ENCODE measurements at places on chromosomes 1 and 21.

- no peak for DNase-seq
These were observed 24.8 kb downstream of the ADGRB2 start for GRCh38 chr1:31739346-31739745.

GRCh38 chr1:230400007-230400344 lies 26.2 kb downstream of the PGBD5 start:
- DNase-seq: no peak

- no peak for DNase-seq
These were observed 3.5 kb upstream of the MAN1C1 start for GRCh38 chr1:25613091-25613490.

GRCh38 chr1:202791077-202791747 lies 17.0 kb downstream of the KDM5B start:
- DNase-seq: no peak

DNA sequence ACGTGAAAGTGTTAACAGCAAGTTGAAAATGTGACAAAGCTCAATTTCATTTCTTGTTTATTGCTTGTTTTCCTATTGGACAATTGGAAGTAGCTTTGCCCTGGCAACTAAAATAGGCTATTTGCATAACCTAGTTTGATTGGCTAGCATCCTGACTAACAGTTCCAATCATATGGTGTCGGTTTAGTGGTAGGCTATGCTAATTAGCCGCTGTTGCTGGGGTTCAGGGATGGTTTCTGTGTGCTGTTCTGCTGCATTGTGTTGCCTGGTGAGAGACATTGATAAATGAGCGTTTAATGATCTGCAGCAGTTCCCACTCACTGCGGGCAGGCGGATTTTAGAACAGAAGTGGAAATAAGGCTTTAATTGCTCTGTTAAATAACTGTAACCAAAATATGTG lies 68.5 kb downstream of the DYRK1A start:
- no peak for DNase-seq

DNA sequence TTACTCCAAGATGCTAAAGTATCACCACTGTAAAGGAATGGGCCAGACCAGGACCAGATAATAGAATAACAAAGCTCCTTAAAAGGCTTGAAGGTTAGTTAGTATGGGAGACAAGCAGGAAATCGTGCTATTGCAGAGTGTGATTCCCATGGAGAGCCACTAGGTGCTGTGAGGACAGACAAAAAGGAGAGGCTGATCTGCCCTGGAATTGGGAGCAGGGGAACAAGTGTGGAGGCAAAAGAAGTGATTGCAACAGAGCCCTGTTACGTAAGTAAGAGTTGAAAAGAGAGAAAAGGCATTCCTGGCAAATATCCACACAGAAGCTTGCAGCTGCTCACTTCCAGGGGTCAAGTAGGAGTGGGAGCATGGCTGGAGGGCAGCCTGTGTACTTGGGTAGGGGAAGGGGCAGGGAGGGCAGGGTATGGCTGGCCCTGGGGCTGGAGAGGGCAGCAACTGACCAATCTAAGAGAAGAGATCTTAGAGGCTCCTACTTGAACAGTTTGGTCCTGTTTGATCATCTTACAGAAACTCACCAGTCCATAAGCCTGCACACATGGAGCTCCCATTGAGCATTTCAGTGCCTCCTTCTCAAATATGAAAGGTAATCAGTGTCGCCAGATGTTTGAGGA lies 207.7 kb upstream of the GJB5 start:
- DNase-seq: no peak

DNA sequence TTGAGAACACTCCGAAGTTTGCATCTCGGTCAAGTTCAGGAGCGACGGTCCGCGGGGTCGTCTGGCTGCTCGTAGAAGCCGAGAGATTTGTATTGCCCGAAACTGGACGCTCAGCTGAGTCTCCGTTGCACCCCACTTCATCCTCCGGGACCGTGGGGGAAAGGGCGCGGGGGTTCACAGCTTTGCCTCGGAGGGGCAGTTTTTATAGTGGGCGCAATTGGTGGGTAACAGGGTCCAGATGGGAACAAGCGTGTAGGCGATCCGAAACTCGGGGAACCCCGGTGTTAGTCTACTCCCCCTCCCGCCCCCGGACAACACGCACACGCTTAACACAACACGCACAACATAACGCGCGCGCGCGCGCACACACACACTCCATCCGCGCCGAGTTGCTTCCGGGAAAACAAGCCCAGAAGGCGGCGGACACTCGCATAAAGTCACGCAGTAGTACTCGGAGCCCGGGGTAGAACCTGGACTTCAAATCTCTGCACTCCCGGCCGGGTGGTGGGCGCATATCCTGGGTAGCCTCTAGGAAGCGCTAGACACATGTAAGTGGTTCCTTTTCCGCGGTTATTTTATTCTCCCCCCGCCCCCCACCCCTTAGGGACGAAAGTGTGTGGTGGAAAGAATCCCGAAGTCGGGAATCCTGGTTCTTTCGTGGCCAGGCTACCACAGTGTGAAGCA lies 1.1 kb upstream of the JUN start:
- peak; percentile 72 for DNase-seq

DNA sequence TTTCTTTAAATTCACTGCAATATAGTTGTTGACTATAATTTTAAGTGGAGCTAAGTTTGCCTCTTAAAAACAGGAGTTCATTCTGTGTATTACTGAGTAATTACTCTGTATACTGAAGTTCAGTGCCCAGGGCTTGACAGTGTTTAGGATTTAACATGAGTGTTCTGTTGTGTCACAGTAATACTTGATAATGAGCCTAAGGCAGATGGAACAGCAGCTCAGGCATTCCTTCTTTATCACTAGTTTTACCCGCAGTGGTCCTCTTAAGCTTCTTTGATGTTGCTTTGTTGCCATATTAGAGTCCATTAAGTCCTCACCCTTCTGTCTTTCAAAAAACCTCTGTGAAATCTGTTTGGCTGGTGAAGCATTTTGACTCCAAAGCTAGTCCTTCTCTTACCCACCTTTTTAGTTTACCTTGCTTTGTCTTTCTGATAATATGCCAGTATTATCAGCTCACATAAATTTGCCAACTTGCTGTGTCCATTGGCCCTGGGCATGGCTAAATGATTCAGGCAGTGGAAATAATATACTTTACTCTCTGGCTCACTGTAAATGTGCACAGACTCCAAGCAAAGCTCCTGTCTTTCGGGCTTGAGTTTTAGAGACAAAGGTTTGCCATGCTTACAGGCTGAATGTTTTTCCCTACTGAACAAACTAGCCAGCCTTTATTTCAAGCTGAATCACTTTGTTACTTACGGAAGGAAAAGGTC lies 17.7 kb downstream of the HIPK1 start:
- DNase-seq: no peak

- no peak for DNase-seq
These were observed 368.2 kb downstream of the CAMTA1 start for GRCh38 chr1:7153464-7153863.

- no peak for DNase-seq
These were observed 41.0 kb upstream of the SLC45A1 start for GRCh38 chr1:8276932-8277331.

DNA sequence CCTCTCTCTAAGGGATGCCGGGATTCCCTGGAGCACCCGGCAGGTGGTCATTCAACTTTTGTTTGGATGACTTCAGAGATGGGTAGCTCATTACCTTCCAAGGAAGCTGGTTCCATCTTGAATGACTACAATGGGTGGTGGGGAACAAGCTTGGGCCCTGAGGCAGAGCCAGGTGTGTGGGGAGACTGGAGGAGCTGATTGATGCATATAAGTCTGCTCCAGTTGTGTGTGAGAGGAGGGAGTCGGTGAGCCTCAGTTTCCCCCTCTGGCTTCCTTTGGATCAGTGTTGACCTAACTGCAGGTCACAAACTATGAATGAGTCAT lies 133.8 kb upstream of the ZBTB40 start:
- no peak for DNase-seq

DNA sequence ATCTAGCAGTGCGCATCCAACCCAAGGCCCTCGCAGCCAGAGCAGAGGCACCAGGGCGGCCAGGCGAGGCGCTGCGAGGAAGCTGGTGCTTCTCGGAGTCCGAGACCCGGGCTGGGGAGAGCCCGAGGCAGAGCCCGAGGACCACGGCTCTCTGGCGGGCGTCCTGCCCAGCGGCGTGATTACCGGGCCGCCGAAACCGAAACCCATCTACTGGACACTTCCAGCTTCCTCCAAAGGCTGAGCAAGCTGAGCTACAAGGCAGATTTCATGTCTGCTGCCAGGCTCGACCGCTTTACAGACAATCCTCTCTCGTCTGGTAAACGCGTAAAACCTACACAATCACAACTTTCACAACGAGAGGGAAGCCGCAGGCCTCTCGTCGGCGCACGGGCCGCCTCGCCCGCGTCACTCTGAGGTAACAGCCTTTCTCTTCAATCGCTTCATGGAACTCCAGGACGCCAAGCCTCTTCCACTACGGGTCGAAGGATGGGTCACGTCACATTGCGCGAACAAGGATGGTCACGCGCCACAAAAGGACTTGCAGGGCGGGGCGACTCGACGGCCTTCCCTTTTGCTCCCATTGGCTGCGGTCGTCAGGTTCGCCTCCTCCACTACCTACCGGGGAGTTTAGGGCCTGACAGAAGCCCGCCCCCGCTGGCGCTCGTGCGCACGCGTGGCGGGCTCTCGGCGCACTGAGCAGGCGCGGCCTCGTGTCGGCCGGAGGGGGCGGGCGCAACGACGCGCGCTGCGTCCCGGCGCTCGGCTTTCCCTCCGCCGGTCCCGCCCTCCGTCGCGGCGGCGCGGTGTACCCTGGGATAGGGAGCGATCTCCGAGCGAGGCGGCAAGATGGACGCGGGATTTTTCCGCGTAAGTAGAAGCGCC lies at the start of gene SRRM1:
TSS of gene SRRM1 (plus strand) at position 822 of the 882 bp plus-strand sequence. CDS start at position 847, 25 bp downstream.
- DNase-seq: peak; percentile 98

DNA sequence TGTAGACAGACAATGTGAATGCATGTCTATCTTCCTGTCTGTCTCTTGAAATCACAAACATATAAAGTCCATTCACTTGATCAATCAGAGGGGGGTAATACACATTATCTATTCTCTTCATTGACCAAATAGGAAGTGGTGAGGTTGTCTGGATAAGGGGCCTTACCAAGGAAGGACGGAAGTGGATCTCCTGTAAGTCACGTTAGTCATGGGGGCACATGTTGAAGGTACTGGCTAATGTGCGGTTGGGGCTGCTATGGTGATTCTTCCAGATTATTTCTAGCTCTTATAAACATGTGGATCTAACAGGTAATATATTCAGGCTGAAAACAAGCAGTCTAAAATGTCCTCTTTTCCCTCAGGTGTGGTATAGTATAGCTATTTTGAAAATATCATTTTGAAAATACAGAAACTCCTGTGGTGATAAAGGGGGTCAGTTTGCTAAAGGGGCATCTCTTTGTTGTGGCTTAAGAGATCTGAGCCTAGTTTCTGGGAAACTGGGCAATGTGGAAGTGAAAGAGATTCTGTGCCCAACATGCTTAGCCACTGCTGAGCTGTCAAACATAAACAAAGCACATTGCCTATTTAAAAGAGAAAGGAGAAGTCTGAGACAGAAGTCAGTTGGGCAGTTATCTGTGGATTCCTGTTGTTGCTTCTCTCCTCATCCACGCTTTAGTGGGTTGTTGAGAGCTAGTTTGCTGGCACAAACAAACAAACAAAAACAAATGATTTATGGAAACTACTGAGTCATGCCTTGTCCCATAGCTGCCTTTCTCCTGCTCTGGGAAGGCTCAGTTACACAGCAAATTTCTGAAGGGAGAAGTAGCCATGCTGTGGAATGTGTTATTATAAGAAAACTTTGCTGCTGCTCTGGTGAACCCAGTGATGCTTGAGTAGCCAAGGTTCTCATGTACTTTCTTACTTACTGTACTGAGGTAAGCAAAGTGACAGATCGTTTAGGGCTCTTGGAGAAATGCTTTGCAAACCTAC lies 166.9 kb downstream of the HLX start:
- no peak for DNase-seq

DNA sequence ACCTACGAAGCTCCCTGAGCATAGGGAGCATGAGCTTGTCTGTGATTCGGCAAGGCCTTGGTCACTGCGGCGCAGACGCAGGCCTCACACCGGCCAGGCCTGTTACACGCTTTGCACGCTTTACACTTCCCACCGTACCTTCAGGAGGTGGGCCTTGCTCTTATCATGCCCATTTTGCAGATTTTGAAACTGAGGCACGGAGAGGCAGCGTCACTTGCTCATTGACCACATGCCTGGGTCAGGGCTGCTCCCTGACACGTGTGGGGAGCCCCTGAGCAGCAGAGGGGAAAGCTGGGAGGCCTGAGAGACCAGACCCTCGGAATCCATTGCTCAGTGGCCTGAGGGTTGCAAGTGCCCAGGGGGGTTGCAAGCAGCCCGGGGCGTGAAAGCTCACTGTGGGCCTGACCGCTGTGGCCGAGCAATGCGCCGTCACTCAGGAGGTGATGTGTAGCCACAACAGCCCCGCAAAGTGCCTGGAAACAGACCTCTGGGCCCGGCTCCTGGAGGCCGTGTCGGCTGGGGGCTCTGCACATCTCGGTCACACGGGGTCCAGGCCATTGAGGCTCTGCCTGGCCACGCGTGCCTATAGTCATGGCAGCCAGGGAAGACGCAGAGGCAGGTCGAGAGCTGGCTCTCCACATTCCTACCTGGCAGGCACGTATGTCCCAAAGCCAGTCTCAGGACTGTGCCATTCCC lies 6.9 kb downstream of the ARHGEF16 start:
- DNase-seq: no peak

GRCh38 chr1:61445269-61445825 lies 279.6 kb downstream of the TM2D1 start:
- no peak for DNase-seq

Data from stimulated activated CD4-positive, alpha-beta T cell treated with anti-CD3 and anti-CD28 coated beads, TNF-alpha, amount 100 ng/mL, for 24 hours (primary cell).